LoVo (cell line): ENCODE measurements at places on chromosomes 12 and 14.

GRCh38 chr12:130131801-130132200 lies 30.5 kb upstream of the FZD10 start:
- DNase-seq: no peak

DNA sequence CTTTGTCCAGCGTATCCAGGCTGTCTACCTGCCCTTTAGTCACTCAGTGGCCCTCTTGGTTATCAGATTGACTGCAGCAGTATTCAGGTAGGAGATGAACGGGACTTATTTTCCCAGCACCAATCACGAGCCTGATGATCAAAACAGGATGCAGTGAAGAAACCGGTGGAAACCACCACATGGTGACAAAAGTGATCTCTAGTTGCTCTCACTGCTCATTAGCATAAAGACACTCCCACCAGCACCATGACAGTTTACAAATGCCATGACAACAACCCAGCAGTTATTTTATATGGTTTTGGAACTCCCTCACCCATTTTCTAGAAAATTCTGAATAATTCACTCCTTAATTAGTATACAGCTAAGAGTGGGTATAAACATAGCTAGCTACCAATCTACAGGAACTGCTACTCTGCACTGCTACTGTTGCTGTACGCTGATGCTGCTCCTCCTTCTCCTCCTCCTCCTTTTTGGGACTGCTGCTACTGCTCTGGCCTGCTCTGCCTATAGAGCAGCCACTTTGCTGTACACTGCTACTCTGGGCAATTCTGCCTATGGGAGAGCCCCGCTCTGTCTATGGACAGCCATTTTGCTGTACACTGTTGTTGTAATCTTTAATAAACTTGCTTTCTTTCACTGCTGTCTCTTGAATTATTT lies 142.5 kb upstream of the SSTR1 start:
- no peak for DNase-seq

GRCh38 chr12:694734-695503 lies 31.7 kb upstream of the NINJ2 start:
- no peak for DNase-seq

DNA sequence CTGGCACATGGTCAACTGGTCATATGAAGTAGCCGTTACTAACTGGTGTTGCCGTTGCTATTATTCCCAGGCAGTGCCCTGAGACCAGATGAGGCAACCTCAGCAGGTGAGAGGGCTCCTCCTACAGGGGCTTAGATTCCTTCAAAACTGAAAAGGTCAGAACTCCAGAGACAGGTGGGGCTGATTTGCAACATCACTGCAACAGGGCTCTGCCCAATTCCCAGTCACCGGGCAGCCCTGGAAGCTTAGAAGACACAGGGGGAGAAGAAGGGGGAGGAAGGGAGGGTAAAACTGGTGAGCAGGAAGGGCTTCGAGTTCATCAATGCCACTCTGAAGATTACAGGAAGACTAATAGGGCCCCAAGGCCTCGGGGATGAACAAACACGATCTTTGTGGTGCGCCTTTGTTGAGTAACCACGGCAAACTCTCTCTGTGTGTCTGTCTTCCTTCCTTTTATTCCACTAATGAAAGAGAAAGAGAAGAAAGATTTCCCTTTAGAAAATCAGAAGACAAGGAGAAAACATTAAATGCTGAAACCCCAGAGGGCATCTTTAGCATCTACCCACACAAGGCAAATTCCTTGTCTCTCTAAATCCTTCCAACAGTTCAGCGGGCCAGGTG lies 749.1 kb upstream of the TBX3 start:
- no peak for DNase-seq

DNA sequence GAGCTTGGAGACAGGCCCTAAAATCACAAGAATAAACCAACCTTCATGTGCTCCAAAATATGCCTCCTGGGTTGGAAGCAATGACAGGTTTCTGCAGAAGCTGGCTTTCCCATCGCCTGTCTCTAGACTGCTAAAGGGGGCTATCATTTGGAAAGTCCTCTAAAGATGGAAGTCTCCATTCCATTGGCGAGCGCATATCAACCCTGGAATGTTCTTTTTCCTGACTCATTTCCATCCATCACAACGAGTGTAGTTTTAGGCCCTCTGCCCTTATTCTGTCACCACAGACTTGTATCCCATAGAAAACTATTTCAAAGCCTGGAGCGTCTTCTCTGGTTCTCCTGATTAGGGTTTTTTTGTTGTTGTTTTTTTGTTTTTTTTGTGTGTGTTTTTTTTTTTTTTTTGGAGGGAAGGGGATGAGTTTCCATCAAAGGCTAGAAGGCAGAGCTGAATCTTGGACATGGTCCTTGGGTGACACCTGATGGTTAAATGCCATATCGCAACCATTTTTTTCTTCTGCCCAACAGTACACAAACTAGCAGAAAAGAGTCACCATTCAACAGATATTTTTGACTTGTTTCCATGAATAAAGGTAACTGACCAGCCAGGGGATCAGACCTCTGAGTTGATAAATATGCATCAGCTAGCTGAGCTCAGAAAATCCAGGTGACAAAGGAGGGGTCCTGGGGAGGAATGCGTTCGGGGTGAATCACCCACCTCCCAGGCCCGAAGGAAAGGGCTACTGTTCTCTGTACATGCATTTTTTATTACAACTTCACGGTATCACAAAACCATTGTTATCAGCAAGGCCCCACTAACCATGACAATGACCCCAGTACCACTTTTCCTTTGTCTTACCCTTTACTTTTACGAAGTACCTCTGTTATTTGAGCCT lies 40.5 kb downstream of the KCNA5 start:
- peak; percentile 61 for DNase-seq

- no peak for DNase-seq
These were observed 192.4 kb upstream of the CNTN1 start for GRCh38 chr12:40499856-40500255.

DNA sequence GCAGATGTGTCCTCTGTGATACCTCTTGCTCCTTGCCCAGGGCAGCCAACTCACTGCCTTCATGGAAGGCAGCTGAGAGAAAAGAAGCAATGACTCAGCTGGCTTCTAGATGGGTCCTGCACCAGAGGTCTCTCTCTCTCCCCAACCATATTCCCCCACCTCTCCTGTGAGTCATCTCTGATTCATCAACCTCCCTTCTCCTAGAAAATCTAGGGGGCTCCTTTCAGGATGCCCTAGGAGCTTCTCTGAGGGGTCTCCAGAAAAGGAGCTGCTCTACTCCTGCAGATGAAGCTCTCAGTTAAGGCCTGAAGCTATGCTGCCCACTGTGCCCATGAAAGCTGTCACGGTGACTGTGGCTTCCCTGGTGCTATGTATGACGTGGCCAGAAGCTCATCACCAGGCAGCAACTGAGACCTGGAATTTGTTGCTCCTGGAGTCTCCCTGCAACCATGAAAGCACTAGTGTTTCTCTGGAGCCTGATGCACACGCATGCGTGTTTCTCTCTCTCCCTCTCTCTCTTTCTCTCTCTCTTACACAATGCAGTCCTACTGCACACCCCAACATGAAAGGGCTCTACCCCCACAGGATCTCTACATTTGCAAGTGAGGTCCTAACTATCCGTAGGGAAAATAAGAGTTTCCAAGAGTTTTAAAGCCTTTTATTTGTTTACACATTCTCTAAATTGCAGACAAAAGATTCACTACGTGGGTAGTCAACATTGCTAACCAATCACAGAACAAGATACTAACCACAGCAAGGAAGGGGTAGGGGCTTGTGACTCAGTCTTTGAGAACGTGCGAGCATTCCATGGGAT lies 285.3 kb downstream of the DPF3 start:
- no peak for DNase-seq

- no peak for DNase-seq
These were observed 60.7 kb downstream of the MSRB3 start for GRCh38 chr12:65339161-65339560.

- no peak for DNase-seq
These were observed 165.5 kb upstream of the NOS1 start for GRCh38 chr12:117526757-117527478.

DNA sequence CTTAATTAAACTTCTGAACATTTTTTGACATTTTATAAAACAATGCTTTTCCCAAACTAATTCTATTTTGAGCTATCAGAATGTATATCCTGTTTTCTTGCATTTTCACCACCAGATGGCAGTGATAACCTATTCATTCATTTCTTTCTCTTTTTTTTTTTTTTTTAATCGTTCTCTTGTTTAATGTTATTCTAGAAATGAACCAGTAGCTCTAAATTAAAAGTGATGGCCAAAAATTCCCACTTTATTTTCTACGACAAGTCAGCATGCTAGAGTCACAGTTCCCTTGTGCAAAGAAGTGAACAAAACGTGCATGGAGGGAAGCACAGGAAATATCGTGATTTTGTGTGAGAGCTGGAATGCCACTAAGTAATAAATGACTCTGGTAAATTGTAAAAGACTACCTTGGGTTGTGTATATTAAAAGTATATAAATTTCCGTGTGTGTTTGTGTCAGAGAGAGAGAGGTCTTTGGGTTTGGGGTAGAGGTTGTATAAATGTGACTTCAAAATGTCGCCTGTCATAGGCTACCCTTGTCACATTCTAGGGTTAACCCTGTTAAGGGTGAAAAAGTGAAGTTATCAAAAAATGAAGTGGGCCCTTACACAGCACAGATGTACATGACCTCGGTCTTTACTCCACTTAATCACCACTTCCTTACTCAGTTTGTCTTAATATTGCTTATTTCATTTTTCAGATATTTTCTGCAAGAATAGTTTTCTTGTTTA lies 40.4 kb upstream of the LDHB start:
- DNase-seq: peak; percentile 43

DNA sequence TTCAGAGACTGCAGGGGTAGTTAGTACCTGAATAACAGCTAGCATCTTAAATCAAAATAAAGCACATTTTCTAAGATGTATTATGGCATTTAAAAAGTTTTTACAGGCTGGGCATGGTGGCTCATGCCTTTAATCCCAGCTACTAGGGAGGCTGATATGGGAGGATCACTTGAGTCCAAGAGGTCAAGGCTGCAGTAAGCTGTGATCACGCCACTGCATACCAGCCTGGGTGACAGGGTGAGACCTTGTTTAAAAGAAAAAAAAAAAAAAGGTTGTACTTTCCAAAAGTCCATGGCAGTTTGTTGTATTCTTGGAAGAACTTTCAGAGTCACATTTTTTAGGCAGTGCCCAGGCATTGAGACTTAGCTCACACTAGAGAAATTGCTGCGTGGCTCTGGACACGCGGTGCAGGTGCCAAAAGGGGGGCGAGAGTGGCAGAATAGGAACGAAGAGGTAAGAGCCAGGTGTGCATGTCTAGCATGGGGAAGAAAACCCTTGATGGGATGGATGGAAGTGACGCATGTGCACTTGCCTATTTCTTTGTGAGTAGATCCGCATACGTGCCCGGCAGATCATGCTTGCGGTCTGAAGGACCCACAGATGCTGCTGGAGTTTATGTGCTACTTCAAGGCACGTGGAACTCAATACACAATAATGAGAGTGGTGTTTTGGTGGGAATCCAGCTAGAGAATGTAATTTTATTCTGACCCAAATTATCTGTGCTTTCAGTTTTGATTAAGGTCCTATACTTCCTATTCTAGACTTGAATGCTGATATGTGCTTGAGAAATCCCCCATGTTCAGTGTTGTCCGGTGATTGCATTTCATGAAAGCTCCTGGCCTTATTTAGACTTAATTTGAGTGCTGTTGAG lies 11.9 kb downstream of the ANKRD13A start:
- DNase-seq: no peak

GRCh38 chr14:25038044-25038668 lies 11.8 kb downstream of the STXBP6 start:
- DNase-seq: no peak

GRCh38 chr12:108967869-108968540 lies 52.9 kb downstream of the SVOP start:
- DNase-seq: no peak

GRCh38 chr12:1906579-1906978 lies 11.9 kb downstream of the CACNA2D4 start:
- no peak for DNase-seq

DNA sequence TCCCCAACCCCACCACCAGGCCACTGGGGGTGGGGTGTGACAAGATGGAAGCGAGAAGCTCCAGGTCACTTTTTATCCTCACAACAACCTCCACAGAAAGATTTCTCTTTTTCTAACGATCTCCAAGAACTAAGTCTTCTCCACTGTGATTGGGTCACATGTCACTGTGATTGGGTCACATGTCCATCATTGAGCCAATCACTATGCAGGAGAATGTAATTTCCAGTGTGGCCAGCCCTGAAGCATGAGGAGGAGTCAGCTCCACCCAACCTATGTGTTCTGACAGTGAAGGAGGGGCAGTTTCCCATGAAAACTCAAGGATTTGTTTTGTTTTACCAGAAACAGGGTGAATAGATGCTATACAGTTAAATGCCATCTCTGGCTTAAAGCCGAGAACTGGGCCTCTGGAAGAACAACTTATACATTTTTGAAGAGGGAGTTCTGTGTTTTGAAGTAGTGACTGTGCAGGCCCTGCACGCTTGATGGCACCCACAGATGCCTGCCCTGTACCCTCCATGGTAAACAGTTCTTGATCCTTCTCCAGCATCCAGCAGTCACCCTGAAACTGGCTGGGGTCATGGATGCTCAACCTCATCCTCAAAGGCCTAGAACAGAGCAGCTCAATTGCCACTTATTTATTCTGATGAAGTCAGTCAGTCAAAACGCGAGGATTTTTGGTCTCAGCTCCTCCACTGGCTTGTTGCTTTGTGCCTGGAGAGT lies 180.4 kb upstream of the BMP4 start:
- DNase-seq: no peak

DNA sequence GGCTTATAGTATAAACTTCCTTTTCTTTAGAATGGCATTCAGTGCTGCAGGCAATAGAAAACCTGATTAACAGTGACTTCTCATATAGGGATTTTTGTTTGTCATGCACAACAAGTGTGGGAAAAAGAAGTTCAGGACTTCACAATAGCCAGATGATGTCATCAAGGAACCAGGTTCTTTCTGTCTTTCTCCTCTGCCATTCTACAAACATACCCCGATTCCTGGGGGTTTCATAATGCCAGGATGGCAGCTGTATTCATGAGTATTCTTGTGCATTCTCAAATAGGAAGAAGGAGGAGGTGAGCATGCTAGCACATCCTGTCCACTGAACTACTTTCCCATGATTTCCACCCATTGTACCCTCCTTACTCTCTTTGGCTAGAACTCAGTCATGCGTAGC lies 182.7 kb upstream of the EEA1 start:
- no peak for DNase-seq

- DNase-seq: no peak
These were observed 100.9 kb downstream of the KIF26A start for GRCh38 chr14:104239185-104239775.

DNA sequence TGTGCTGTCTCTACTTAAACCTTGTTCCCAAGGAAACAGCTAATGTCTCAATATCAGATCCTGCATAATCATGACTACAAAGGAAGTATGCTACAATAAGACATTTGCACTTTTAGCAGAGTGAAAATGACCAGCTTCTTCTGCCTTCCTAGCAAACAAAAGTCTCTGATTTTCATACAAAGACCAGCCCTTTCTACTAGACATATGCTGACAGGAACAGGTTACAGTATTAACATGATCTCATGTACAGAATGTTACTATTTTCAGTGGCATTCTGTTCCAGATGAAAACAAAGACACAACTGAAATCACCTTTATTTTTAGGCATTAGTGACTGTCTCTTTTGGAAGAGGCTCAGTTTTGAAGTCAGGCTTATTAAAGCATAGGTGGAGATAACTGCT lies 228.6 kb downstream of the MED13L start:
- no peak for DNase-seq
